ENCODE measurements at places on chromosomes 7 and 10.

DNA sequence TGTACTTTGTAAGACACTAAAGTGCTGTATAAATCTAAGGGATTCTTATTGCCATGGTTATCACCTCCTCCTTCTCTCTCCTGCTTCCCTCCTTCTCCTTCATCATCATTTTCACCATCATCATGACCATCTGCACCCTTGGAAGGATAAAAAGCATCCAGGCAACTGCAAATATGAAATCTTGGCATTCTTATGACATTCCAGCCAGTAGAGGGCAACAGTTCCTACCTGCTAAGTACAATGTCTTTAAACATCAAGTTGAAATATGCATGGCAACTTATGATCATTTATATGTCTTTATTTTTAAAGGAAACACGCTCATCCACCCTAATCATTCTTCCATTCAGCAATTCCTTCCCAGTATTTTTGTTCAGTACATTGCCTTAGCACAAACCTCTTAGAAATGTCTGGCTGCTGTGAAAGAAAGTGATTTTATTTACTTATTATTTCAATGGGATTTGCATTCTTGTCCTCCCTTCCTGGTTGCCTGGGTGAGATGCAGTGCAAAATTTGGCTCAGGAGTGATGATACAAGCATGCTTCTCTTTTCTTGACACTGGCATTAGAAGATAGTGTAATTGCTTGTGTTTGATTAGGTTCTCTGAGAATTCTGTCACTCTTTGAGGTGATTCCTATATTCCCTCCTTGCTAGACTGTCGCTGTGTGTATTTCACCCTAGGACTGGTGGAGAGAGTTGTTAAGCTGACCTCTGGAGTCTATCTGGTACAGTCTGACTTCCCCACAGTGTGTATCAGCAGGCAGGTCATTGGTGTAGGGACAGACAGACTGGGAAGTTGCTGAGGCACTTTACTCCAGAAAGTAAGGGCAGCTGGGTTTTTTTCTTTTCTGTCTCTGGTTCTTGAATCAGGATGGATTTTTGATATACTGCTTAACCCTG, 188.5 kb upstream of the BMPER start:
- no peak for DNase-seq

GRCh38 chr10:74488907-74489306, 337.5 kb upstream of the KAT6B start:
- DNase-seq: no peak

GRCh38 chr10:8636371-8636770, 581.9 kb downstream of the GATA3 start:
- DNase-seq: no peak

DNA sequence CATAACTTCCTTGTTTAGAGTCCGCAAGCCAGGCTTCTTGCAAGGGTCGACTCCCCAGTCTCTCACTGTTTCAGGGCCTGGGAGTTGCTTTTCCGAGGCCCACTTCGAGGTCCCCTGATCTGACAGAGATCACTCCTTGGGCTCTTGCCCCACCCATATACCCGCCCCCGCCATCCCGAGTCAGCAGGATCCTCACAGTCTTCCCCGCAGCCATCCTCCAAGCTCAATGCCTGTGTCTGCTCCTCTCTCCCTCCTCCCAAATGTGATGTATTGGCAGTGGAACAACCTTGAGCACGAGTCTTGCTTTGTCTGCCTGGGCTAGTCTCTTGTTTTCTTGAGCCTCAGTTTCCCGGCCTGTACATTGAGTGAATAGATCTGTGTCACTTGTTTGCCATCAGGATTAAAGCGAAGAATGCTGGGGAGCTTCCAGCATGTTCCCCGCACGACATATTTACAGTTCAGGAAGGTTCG, 2.4 kb upstream of the HMX2 start:
- DNase-seq: no peak

DNA sequence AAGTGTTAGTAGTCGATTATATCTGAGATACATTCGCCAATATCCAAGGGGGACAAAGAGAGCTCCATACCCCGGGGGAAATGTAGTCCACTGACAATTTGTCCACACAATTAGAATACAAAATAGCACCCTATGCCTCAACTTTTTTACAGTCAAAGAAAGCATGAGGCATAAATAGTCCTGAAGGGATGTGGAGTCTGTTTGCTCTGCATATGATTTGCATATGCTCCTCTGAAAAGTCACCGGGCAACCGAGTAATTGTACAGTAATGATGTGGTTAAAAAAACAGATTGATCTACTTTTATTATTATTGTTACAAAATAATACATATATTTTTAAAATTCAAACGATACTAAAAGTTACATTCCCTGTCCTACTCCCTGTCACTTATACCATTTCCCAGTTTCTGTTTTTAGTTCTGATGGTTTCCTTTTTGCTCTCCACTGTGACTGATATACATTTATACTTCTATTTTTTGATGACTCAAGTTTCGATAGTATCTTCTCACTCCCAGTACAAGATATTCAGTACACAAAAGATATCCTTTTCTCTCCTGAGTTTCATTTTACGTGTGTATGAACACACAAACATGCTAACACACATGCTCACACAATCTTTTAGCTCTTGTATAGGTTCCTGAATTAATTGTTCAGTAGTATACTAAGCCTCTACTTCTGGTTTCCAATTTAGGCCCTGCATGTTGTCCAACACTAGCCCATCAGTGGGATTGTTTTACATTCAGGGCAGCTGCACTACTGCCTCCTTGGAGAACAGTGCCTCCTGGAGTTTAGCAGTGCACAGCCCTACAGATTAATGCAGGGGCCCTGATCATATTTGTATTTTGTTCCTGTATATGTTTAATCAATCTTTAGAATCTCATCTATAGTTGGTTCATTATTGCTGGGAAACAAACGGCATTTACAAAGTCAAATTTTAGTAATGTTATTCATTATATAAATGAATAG, 130.9 kb downstream of the TES start:
- DNase-seq: no peak

- no peak for DNase-seq
These were observed 8.5 kb downstream of the UNC5B start for GRCh38 chr10:71220689-71221540.

- no peak for DNase-seq
These were observed 28.7 kb upstream of the PDCD4 start for GRCh38 chr10:110843031-110843430.

GRCh38 chr10:96047004-96047649, 3.7 kb downstream of the CCNJ start:
- DNase-seq: no peak

- DNase-seq: no peak
These were observed 59.7 kb downstream of the CAMK2B start for GRCh38 chr7:44265728-44266127.

GRCh38 chr7:138887085-138887710, 89.2 kb upstream of the ATP6V0A4 start:
- no peak for DNase-seq
